ENCODE measurements at places on chromosomes 6 and 20.
A peak's percentile ranks its signal among the peaks of the same experiment; 100 is the strongest.

- DNase-seq: no peak
These were observed 697.2 kb downstream of the HDGFL1 start for GRCh38 chr6:23266536-23266935.

DNA sequence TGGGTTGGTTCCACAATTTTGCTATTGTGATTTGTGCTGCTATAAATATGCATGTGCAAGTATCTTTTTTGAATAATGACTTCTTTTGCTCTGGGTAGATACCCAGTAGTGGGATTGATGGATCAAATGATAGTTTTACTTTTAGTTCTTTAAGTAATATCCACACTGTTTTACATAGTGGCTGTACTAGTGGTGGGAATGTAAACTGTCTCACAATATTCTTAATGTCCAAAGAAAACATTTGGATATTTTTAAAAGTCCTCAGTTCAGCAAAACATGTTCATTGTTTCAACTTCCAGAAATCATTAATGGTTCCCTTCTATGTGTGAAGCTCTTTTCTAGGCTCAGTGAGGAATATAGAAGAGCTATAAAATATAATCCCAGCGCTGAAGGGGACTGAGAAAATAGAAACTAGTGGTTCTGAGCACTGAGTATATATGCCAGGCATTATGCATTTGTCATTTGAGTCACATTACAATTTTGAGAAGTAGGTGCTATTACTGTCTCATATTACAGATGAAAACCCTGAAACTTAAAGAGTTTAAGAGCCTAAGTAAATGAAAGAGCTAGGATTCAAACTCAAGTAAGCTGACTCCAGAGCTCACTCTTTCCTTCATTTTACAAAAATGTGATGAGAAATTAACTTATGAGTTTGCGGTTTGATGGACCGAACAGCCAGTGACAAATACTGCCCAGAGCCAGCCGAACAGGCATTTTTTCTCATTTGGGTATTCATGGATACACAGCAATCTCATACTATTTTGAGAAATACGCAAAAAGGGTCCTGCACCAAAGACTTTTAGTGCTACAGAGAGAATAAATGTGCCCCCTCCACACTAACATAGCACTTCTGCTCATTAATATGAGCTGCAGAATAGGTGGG lies 250.1 kb downstream of the TBX18 start:
- peak; percentile 7 for DNase-seq

GRCh38 chr20:57705127-57705899 lies 4.5 kb downstream of the PMEPA1 start:
- no peak for DNase-seq

DNA sequence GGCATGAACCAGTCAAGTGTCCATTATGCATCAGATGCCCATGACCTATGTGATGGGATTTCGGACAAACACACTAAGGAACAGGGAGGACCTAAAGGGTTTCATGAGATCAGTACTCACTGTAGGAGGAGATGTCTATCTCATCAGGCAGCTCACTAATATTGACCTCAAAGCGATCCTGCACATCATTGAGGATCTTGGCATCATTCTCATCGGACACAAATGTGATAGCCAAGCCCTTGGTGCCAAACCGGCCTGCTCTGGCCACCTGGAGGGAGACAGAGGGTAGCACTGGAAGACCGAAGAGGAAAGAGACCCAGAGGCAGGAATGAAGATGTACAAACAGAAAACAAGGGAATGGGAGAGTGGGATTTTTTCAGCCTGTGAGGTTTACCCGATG lies 1.9 kb downstream of the MCCD1 start:
- DNase-seq: no peak

- no peak for DNase-seq
These were observed at the start of gene HLA-DQA1 for GRCh38 chr6:32637219-32637880. Gene HLA-DQA1 (plus strand): TSS chr6:32637406. CDS start chr6:32637459, 53 bp downstream.

- DNase-seq: peak; percentile 58
These were observed 32.4 kb upstream of the FAM184A start for GRCh38 chr6:119110601-119111548.

- no peak for DNase-seq
These were observed 77.1 kb downstream of the ATRN start for GRCh38 chr20:3547906-3548305.

GRCh38 chr6:5142915-5143314 lies 57.8 kb downstream of the PPP1R3G start:
- DNase-seq: no peak

GRCh38 chr20:17972121-17972520 lies 3.3 kb downstream of the MGME1 start:
- DNase-seq: no peak

Measured in NCI-H1436 (cell line).